ENCODE measurements at places on chromosomes 7 and 10. TPM values are rescaled to one million over a fixed set of nuclear protein-coding genes. Genes with fewer than 3 reads are reported as not detected.

DNA sequence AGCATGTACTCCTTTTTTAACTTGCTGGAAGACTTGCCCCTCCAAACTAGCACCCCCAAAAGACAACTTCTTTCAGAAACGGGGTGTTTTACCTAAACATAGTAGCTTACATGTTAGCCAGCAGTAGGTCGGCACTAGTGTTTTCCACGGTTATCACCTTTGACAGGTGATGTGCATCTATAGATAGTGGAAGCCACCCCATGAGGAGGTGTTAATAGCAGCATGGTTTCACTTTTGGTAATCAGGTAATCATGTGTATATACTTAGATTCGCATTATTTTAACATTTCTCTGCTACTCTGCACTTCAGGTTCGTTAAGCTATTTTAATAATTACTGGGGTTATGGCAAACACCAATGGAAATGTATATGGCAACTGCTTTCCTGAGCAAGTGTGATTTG lies 17.6 kb downstream of the SRI start:
- ATAC-seq, result no peak

The PRSS37 gene
- total RNA-seq, result not detected

DNA sequence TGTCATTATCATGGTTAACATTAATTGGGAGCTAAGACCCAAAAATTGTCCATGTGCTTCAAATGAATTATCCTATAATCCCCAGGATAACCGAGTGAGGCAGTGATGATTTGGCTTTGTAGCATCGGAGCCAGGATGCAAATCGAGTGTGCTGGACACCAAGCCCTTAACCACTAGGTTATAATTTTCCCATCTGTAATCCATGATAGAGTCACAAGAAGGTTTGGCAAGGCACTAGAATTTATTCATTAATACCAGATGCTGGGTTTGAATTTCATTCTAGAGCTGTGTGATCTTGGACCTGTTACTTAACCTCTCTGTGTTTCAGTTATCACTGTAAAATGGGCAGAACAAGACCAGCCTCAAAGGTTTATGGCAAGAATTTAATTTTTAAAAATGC lies 21.0 kb upstream of the ITGB1 start:
- ATAC-seq, result no peak

- no peak for ATAC-seq
Measured at GRCh38 chr7:50803359-50804337, 21.0 kb upstream of the GRB10 start.

The NFE2L3 gene
- 24.1 TPM for total RNA-seq

DNA sequence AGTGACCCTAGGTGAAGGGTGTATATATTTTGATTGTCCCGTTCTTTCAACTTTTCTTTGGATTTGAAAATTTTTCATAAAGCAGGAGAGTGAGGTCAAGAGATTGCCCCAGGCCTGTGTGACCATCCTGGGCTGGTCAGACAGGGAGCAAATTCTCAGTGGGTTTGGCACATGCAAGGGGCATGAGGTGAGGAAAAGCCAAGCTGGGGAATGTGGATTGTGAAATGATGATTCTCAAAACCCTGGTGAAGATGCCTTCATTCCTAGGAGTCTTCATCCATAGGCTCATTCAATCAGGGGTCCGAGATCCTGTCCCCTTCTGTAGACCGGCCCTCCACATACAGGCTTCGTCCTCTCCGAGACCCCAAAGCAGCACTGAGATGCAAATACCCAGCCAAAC lies 27.0 kb upstream of the FAM170B start:
- ATAC-seq, result no peak

The SPDYE1 gene
- not detected for total RNA-seq

The REEP3 gene
- total RNA-seq, result 18.5 TPM

The MMD2 gene
- not detected for total RNA-seq

The PRLHR gene
- not detected for total RNA-seq

The HMX2 gene
- total RNA-seq, result 0.19 TPM

Measured in activated T-helper 17 cell treated with anti-CD3 and anti-CD28 coated beads, Interleukin-2, amount 50 U/mL, for 72 hours (primary cell).